ENCODE measurements at places on chromosomes 11 and 22. TPM values are rescaled to one million over a fixed set of nuclear protein-coding genes. Genes with fewer than 3 reads are reported as not detected.

The PATE2 gene
- total RNA-seq = not detected

The SCO2 gene
- 4.2 TPM for total RNA-seq

The PARVG gene
- total RNA-seq = 124 TPM

The ADSL gene
- 68.7 TPM for total RNA-seq

GRCh38 chr22:19876941-19877625 is 22.4 kb upstream of the GNB1L start:
- peak; percentile 4 for DNase-seq

GRCh38 chr22:46780453-46780852 is 18.0 kb downstream of the TBC1D22A start:
- no peak for DNase-seq

DNA sequence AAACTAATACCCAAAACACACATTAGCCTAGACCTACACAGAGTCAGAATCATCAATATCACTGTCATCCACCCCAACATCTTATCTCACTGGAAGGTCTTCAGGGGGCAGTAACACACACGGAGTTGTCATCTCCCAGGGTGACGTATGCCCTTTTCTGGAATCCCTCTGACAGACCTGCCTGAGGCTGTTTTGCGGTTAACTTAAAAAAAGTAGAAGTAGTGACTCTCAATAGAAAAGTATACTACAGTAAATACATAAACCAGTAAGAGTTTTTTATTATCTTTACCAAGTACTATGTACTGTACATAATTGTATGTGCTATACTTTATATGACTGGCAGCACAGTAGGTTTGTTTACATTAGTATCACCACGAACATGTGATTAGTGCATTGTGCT is 80.5 kb downstream of the PGR start:
- DNase-seq = no peak

DNA sequence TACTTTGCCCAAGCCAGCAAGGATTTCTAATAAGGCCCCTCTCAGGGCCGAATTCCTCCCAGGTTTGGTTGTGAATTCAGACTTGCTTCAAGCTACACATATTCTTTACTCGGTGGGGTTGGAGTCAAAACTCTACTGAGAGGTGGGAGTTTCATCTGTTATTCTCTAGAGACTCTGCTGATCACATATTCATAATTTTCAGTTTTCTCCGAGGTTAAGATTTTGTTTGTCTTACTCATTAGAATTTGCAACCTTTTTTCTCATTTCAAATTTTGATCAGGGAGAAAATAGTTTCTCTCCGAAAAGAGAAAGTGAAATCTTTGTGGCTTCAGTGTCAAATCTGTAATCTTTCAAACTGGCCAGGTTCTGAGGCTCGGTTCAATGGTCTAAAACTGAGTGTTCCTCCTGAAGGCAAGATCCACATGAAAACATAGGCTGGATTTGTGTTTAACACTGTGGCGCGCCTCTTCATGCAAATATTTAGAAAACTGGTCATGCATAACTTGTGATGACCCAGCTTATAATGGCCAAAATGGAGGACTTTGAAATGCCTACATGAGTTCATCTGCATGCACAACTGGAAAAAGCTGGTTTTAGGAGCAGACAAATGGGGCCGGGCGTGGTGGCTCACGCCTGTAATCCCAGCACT is 21.5 kb upstream of the GSTP1 start:
- no peak for DNase-seq

- no peak for DNase-seq
These were observed 48.5 kb upstream of the VPREB1 start for GRCh38 chr22:22196018-22196533.

Data from CD8-positive, alpha-beta T cell (primary cell).